ENCODE measurements at places on chromosomes 11 and 22. TPM values are rescaled to one million over a fixed set of nuclear protein-coding genes. Genes with fewer than 3 reads are reported as not detected.

- DNase-seq: no peak
Measured at GRCh38 chr11:107916671-107917241, 11.5 kb upstream of the RAB39A start.

DNA sequence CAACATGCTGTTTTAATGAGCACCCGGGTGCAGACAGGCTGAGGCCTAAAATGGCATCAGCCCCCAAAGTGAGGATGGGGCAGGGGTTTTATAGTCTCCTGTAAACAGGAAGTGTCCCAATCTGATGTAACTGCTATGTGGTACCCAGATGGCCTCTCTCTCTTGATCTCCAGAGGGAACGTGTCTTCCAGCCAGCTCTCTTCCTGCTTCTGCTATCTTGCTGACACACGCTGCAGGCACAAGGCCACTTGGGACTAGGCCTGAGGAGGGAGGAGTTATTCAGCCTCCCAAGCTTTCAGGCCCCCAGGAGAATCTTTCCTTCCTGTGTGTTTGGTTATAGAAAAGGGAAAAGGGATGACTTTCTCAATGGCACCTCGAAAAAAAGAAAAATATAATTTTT is 11.4 kb upstream of the VSTM5 start:
- DNase-seq: no peak

GRCh38 chr11:45917286-45917622 is 423 bp downstream of the PEX16 start:
- DNase-seq: no peak

DNA sequence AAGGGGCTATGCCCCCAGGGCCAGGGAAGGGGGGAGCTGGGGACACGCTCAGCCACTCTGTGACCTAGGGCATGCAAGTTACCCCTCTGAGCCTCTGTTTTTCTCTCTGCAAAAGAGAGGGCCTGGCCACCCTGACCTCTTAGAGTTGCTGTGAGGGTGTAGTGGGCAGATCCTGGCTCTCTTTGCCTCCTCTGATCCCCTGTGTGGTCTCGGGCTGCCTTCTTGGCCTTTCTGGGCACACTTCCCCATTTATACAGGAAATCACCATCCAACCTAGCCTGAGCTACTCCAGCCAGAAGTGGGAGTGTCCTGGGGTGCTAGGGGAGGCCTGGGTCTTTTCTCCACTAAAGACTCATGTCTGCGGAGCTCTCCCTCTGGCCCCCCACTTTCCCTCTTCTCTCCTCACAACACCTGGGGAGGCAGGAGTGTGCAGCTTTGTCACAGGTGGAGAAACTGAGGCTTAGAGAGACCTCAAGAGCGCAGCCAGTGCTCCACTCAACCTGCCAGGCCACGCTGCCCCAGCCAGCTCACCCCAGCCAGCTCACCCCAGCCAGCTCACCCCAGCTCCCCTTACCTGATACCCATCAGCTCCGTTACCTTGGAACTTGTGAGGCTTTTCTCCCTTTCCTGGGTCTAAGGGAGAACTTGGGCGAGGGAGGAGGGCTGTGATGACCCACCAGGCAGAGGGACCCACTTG is 1.4 kb downstream of the AIFM3 start:
- DNase-seq: no peak

- DNase-seq: no peak
Measured at GRCh38 chr22:41305646-41306045, 4.3 kb downstream of the ZC3H7B start.

DNA sequence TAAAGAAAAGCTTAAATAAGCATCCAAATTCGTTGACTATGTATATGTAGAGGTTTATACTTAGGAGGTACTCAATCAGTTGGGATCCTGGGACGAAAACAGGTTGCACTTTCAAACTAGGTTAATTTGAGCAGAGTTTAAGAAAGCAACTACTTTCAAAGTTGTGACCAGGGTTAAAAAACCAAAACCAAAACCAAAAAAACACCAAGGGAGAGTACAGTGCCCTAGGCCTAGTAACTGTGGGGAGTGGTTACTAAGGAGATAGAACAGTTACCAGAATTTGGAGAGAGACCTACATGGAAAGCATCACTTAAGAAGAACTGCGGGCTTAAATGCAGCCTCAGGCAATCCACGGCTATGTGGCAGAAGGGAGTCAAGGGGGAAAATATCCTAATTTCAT is 148.3 kb downstream of the JRKL start:
- no peak for DNase-seq

GRCh38 chr22:35621451-35621850 is 4.3 kb upstream of the MB start:
- no peak for DNase-seq

The MS4A6A gene
- 1.6 TPM for total RNA-seq

- peak; percentile 67 for DNase-seq
Measured at GRCh38 chr11:288478-289397, at the start of gene PGGHG. Gene PGGHG, plus strand, starts transcription at chr11:289126. Its CDS starts 691 bp downstream, at chr11:289817.

GRCh38 chr11:126588630-126589491 is 233.4 kb downstream of the ST3GAL4 start:
- no peak for DNase-seq

GRCh38 chr11:74035264-74035663 is 26.4 kb upstream of the UCP3 start:
- DNase-seq: no peak

The F2 gene
- total RNA-seq: not detected

The C11orf52 gene
- not detected for total RNA-seq

DNA sequence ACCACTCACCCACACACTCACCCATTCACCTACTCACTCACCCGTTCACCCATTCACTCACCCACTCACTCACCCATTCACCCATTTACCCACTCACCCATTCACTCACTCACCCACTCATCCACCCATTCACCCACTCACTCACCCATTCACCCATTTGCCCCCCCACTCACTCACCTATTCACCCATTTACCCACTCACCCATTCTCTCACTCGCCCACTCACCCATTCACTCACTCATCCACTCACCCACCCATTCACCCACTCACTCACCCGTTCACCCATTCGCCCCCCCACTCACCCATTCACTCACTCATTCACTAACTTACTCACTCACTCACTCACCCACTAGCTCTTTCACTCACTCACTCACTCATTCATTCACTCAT is 15.0 kb downstream of the MUC5AC start:
- no peak for DNase-seq

DNA sequence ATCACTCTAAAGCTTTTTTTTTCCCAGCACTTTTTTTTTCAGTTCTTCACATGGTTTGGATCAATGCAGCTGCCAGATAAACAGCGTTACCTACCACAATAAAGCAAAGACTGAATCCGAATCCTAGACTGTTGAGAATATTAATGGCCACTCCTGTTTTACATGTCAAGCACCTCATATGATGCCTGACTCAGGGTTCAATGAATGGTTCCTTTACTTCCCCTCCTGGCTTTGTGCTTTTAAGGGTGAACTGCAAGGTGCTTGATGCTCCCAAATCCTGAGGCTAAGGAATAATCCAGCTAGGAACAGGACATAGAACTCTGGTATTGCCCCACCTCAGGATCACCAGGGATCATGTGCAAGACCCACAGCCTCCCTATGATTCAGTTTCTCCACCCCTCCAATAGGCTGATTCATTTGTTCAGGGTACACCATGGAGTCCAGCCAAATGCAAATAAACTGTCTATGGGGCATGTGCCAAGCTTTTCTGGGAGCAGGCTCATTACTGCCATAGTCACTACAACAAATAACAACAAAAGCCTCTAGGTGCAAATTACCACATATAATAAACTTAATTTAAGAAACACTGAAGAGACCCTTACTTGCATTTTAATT is 104.3 kb downstream of the GAB2 start:
- no peak for DNase-seq

GRCh38 chr22:48057116-48057835 is 1294.8 kb downstream of the TBC1D22A start:
- DNase-seq: no peak

The GUCY1A2 gene
- not detected for total RNA-seq

DNA sequence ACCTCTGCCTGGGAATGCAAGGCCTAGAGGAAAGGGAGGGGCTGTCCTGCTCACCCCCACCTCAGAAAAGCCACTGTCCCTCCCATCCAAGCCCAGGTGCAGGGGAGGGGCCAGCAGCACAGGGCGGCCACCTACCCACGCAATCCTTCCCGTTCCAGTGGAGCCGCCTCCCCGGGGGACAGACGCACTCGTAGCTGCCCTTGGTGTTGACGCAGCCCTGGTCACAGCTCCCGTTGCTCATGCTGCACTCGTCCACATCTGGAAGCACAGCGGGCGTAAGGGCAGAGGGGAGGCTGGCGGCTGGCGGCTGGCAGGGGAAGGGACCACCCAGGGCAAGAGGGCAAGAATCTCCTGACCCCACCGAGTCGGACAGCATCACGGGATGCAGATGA is 40.3 kb upstream of the TTLL12 start:
- no peak for DNase-seq

The DUSP8 gene
- 2.3 TPM for total RNA-seq

- DNase-seq: peak; percentile 74
Measured at GRCh38 chr22:40241200-40241763, 63.6 kb downstream of the TNRC6B start.

- DNase-seq: no peak
Measured at GRCh38 chr11:70709596-70709995, 311.3 kb downstream of the CTTN start.

- DNase-seq: no peak
Measured at GRCh38 chr11:69682681-69683326, 7.7 kb upstream of the LTO1 start.

DNA sequence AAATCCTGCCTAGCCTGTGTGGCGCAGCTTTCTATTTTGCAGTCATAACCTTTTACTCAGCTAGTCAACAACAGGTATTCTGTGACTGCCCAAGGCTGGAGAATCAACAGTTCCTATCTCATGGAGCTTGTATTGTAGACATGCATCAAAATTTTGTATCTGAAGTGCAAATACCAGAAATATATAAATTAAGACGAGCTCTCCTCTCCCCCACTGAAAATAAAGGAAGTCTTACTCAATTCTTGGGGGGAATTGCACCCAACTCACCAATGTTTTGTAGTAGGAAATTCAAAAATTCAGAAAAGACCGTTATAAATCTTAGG is 153.4 kb downstream of the NCAM1 start:
- no peak for DNase-seq

The MAJIN gene
- total RNA-seq: not detected

The ABCC8 gene
- not detected for total RNA-seq

The USP35 gene
- total RNA-seq: 4.4 TPM

DNA sequence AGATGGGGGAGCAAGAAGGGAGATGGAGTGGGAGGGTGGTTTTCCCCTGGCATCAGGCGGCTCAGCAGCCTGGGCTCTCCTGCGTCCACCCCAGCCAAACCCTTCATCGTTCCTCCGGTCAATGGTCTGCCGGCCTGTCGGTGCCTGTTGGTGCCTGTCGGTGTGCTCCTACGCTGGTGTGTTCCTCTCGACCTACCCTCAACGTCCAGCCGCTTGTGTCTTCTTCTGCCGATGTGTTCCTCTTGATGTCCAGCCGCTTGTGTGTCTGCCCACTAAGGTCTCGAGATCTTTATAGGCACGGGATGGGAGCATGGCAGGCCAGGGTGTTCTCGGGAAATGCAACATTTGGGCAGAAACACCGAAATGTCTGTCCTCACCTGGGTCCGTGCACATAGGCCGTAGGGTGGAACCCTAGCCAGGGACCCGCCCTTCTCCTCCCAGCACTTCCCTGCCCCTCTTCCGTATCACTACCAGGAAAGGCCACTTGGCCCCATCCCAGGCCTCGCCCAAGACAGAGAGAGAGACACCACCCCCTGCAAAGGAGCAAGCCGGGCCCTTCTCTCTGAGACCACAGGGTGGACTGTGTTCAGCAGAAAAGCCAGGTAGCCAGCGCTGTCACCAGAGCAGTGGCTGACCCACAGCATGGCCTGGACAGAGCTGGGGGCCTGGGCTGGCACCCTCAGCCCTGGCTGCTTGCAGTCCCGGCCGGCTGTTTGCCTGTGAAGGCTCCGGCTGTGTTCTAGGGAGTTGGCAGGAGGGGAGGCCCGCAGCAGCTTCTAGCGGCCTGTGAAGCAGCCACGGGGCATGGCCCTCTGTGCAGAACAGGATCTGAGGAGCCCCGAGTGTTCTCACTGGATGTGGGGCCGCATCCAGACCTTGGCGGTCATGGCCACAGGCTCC is 61.6 kb upstream of the KCNQ1OT1 start:
- no peak for DNase-seq

DNA sequence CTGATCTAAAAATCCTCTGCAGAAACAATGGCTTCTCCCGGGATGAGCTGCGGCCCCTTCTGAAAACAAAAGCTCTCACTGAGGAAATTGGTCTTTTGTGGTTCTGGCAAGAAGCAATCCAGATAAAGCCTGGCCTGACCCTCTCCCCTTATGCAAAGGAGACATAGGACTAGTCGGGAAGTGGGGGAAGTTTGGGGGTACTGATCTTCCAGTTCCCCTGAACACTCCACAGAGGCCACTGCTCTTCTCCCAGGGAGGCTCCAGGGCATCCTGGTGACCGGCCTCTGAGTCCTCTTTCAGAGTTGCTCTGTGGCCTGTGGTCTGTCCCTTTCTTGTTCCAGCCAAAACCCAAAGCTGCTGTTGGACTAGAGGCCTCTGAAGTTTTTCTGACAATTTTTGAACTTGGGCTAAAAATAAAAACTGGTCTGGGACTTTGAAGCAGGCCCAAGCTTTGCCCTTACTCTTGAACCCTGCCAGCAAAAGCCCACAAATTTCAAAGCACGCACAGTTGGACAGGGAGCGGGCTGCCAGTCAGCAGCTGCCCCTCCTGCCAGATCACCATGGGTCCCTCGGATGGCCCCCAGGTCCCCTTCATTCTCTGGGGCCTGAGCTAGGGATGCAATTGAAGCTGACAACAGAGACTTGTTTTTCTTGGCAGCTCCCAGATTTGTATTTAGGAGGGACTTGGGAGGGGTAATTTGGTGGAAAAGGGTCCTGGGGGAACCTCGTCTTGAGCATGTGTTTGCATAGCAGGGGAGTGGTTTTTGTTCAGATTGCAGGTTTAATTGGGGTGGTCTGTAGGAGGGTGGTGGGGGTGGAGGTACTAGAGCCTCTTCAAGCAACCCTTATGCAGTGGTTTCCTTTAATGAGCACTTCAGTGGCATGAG is 381.6 kb upstream of the CADM1 start:
- no peak for DNase-seq

- DNase-seq: no peak
Measured at GRCh38 chr11:69467196-69467595, 14.3 kb upstream of the LINC01488 start.

DNA sequence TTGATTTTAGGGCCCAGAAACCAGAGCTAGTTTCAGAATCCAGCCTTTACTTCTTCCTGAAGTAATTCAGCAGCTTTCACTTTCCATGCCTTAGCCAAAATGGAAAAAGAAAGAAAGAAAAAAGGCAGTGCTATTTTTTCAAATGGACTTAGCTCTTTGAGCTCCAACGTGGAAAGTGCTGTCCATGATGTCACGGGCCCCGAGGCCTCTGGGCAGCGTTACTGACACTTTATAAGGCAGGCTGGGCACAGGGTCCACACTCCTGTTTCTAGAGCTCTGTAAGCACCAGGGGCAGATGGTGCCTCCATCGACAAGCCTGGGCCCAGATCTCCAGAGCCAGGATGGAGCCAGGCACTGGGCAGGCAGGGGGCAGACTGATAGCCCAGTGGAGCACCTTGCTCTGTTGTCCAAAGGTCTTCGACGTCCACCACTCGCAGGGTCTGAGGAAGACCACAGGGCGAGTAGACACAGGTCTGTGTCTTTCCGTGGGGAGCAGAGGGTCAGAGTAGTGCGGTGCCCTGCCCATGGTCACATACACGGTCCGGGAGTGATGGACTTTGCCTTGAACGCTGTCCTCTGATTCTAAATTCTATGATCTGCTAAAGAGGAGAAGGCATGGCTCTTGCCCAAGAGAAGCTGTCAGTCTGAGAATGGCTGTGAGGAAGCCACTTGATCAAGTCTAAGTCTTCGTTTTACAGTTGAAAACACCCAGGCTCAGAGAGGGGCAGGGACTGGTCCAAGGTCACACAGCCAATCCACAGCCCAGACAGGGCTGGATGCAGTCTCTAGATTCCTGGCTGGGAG is 22.0 kb upstream of the WNT11 start:
- no peak for DNase-seq
